Vagina (tissue), 2 donors: ENCODE measurements at places on chromosomes 4 and X.
A peak's percentile ranks its signal among the peaks of the same experiment; 100 is the strongest.

GRCh38 chr4:190015538-190016368, 11.3 kb downstream of the FRG2 start:
- no peak overlapping the region for H3K4me3 ChIP-seq
- H3K36me3 ChIP-seq: no peaks in the 10 kb centered on the region
- H3K4me1 ChIP-seq: peaks cover 11% of the 10 kb centered on the region
- DNase-seq: no peak
- H3K27me3 ChIP-seq: no peaks in the 10 kb centered on the region

- H3K4me1 ChIP-seq: no peaks in the 10 kb centered on the region
- peaks cover 30% of the 10 kb centered on the region for H3K36me3 ChIP-seq
- no peak overlapping the region for H3K27ac ChIP-seq
- H3K4me3 ChIP-seq: no peak overlapping the region
- no peak for DNase-seq
- no peaks in the 10 kb centered on the region for H3K27me3 ChIP-seq
These were observed 37.0 kb downstream of the RCHY1 start for GRCh38 chr4:75477201-75477600.

- H3K4me1 ChIP-seq: no peaks in the 10 kb centered on the region
- H3K27me3 ChIP-seq: no peaks in the 10 kb centered on the region
- H3K36me3 ChIP-seq: no peaks in the 10 kb centered on the region
- no peak overlapping the region for H3K27ac ChIP-seq
- no peak overlapping the region for H3K4me3 ChIP-seq
These were observed 4.9 kb upstream of the BEX4 start for GRCh38 chrX:103210056-103210455.

DNA sequence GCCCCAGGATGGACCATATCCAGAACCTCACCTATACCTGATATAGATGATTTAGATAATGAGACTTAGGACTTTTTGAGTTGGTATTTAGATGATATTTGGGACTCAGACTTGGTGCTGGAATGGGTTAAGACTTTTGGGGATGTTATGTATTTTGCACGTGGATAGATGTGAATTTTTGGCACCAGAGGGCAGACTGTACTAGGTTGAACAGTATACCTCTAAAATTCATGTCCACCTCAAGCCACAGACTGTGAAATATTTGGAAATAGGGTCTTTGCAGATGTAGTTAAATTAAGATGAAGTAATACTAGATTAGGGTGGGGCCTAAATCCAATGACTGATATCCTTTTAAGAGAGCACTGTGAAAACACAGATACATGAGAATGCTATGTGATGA, 15.6 kb downstream of the RBM41 start:
- DNase-seq: no peak
- no peaks in the 10 kb centered on the region for H3K36me3 ChIP-seq
- no peak overlapping the region for H3K27ac ChIP-seq
- H3K4me3 ChIP-seq: no peak overlapping the region

DNA sequence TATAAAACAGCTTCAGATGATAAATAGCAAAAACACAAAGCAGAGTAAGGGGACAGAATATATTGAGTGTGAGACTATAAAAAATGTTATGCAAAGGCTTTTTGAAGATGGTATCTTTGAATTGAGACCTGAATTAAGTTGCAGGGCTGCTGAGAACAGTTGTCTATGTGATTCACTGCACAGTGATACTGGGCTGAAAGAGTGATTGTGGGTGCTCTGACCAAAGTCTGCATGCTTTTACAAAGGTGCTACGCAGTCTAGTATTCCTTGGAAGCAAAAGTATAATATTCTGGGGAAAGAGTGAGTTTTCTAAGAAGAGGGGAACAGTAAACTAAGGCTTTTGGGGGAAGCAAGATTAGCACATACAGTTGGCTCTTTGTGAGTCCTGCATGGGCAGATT, 234.0 kb downstream of the ARHGAP10 start:
- peak overlapping the region; percentile 12 for H3K4me3 ChIP-seq
- DNase-seq: no peak
- no peaks in the 10 kb centered on the region for H3K27me3 ChIP-seq
- H3K4me1 ChIP-seq: peaks cover 9% of the 10 kb centered on the region
- no peak overlapping the region for H3K27ac ChIP-seq

DNA sequence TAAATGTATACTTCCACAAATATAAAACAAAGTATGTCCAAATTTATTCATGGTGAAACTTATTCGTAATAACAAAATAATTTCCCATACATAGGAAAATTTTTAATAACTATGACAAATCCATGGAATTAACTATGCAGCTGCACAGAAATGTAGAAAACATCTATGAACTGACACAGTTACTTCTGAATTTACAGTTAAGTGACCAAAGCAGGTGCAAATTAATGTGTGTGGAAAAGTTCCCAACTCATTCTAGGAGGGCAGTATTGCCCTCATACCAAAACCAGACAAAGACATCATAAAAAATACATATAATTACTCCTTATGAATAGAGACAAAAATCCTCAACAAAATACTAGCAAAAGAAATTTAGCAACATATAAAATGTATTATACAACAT, 12.5 kb downstream of the LDOC1 start:
- DNase-seq: no peak
- no peak overlapping the region for H3K27ac ChIP-seq
- H3K4me3 ChIP-seq: no peak overlapping the region
- no peaks in the 10 kb centered on the region for H3K36me3 ChIP-seq
- H3K4me1 ChIP-seq: no peaks in the 10 kb centered on the region

- peaks cover 13% of the 10 kb centered on the region for H3K36me3 ChIP-seq
- no peak overlapping the region for H3K4me3 ChIP-seq
- no peaks in the 10 kb centered on the region for H3K27me3 ChIP-seq
- H3K27ac ChIP-seq: no peak overlapping the region
- no peaks in the 10 kb centered on the region for H3K4me1 ChIP-seq
These were observed 47.7 kb downstream of the DDX60L start for GRCh38 chr4:168432419-168433146.

DNA sequence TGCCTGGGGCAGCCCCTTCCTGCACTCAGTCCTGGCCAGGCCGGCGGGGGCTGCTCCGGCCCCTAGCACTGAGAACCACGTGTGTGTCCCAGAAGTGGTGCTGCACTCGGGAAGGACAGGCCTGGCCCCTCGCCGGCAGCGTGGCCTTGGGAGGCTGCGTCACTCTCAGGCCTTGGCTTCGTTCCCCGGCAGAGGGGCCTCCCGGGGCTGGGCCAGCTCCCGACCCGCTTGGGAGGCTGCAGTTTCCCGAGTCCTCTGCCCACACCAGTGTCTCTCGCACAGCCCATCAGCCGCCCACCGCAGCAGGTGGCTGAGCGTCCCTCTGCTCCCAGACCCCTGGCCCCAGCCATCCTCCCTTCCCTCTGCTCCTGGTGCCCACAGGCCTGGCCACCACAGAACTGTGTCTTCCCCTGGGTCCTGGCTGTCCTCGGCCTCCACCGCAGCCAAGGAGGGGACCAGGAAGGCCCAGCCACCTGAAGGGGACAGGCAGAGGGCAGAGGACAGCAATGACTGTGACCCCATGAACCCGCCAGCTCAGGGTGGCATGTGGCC, 10.9 kb upstream of the CPLX1 start:
- H3K36me3 ChIP-seq: peaks cover under 1% of the 10 kb centered on the region
- no peaks in the 10 kb centered on the region for H3K4me1 ChIP-seq
- no peak overlapping the region for H3K4me3 ChIP-seq
- no peak for DNase-seq
- no peaks in the 10 kb centered on the region for H3K27me3 ChIP-seq

GRCh38 chrX:118356154-118356701, 10.3 kb downstream of the WDR44 start:
- H3K27me3 ChIP-seq: no peaks in the 10 kb centered on the region
- H3K36me3 ChIP-seq: no peaks in the 10 kb centered on the region
- H3K4me3 ChIP-seq: no peak overlapping the region
- H3K27ac ChIP-seq: no peak overlapping the region
- H3K4me1 ChIP-seq: peaks cover 13% of the 10 kb centered on the region

DNA sequence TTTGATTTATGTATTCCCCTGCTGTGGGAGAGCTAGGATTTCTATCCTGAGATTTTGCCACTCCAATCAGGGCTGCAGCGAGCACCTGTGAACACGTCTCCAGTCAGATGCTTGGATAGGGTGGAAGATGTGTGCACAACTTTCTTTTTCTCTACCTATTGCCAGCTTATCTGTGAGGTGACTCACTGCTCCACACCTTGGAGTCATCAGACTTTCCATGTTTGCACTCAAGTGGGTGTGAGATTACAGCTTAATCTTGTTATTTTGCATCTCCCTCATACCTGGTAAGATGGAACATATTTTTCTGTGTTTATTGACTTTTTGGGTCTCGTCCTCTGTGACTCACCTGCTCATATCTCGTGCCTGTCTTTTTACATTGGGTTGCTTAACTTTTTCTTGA, 32.2 kb downstream of the PSAPL1 start:
- H3K4me1 ChIP-seq: no peaks in the 10 kb centered on the region
- no peak for DNase-seq

- DNase-seq: no peak
- H3K36me3 ChIP-seq: no peaks in the 10 kb centered on the region
- no peaks in the 10 kb centered on the region for H3K27me3 ChIP-seq
- no peaks in the 10 kb centered on the region for H3K4me1 ChIP-seq
- no peak overlapping the region for H3K27ac ChIP-seq
These were observed 30.5 kb upstream of the ENPP6 start for GRCh38 chr4:184248216-184248615.

- peaks cover 14% of the 10 kb centered on the region for H3K4me1 ChIP-seq
- no peaks in the 10 kb centered on the region for H3K36me3 ChIP-seq
- peak overlapping the region; percentile 62 for H3K4me3 ChIP-seq
- no peak for DNase-seq
- H3K27me3 ChIP-seq: no peaks in the 10 kb centered on the region
These were observed 617 bp upstream of the PDHA1 start for GRCh38 chrX:19343085-19343534.

GRCh38 chrX:50920132-50920531, 9.6 kb downstream of the BMP15 start:
- H3K36me3 ChIP-seq: no peaks in the 10 kb centered on the region
- no peak overlapping the region for H3K27ac ChIP-seq
- no peaks in the 10 kb centered on the region for H3K27me3 ChIP-seq
- H3K4me1 ChIP-seq: no peaks in the 10 kb centered on the region
- no peak for DNase-seq
- H3K4me3 ChIP-seq: no peak overlapping the region

DNA sequence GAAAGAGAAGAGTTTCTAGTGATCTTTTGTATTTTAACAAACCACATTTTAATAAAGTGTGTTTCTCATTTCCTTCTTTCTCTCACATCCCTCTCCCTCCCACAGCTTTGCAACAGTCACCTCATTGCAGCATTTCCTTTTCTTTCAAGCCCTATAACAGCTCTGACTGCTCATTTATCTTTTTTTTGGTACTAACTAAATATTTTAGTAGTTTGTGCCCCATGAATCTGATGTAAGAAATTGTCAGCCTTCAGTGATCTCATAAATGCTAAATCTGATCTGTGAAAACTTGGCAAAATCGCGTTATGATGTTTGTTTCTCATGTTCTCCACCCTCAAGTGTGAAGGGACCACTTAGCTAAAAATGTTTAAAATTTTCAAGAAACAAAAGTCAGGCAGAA, 258.5 kb upstream of the SLIT2 start:
- no peak overlapping the region for H3K27ac ChIP-seq
- H3K27me3 ChIP-seq: no peaks in the 10 kb centered on the region
- no peaks in the 10 kb centered on the region for H3K4me1 ChIP-seq
- no peak overlapping the region for H3K4me3 ChIP-seq
- H3K36me3 ChIP-seq: no peaks in the 10 kb centered on the region

GRCh38 chrX:413322-414201, 26.9 kb upstream of the PPP2R3B start:
- H3K36me3 ChIP-seq: no peaks in the 10 kb centered on the region
- H3K27ac ChIP-seq: no peak overlapping the region
- no peak overlapping the region for H3K4me3 ChIP-seq

DNA sequence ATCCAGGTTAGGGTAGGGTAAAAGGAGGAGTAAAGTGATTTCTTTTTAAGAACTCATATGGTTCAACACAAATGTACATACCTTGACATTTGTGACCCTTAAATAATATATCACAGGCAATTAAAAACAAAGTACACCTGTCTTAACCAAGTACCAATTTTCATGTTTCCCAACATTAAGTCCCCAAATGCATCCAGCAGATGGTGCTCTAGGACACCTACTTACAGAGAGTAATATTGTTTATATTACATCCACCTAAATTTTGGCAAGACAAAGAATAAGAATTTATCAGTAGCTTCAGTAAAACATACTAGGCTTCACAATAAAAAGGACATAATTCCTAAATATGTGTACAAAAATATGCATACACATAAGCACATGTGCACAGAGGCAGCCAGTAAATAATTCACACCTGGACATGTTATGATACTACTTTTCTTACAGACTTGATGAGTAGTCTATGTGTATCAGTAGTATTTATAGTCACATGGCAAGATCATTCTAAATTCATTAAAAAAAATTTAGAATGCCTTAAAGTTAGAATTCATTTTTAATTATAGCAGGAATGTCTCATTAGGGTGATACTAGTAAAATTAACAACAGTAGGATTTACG, 219.7 kb downstream of the DCLK2 start:
- no peak overlapping the region for H3K4me3 ChIP-seq
- no peaks in the 10 kb centered on the region for H3K36me3 ChIP-seq
- H3K27ac ChIP-seq: no peak overlapping the region
- no peaks in the 10 kb centered on the region for H3K4me1 ChIP-seq
- H3K27me3 ChIP-seq: no peaks in the 10 kb centered on the region
- no peak for DNase-seq

DNA sequence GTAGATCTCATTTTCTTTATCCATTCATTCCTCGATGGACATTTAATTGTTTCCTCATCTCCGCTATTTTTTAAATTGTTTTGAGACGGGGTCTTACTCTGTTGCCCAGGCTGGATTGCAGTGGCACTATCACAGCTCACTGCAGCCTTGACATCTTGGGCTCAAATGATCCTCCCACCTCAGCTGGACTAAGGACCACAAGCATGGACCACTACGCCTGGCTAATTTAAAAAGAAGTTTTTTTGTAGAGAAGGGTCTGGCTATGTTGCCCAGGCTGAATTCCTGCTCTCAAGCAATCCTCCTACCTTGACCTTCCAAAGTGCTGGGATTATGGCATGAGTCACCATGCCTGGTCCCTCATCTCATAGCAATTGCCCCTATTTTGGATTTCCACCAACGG, 7.0 kb upstream of the TRIML1 start:
- H3K36me3 ChIP-seq: no peaks in the 10 kb centered on the region
- H3K4me3 ChIP-seq: no peak overlapping the region
- no peaks in the 10 kb centered on the region for H3K27me3 ChIP-seq
- no peak for DNase-seq
- no peak overlapping the region for H3K27ac ChIP-seq

DNA sequence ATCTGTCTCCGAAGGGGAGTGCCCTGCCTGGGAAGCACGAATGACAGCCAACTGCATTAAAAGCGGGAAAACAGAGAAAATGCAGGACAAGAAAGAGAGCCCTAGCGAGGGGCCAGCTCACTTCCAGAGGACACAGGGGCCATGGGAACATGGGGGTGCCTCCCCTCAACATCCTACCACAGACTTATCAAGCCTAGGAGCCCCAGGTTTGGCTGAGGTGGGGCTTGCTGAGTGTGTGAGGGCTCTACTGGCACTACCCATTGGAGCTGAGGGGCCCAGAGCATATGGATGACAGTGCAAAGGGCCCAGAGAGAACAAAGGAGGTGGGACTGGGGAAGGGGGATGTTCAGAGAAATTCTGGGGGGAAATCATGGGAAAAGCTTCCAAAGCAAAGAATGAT, 101.8 kb downstream of the PJA1 start:
- no peak overlapping the region for H3K4me3 ChIP-seq
- H3K4me1 ChIP-seq: no peaks in the 10 kb centered on the region
- no peaks in the 10 kb centered on the region for H3K36me3 ChIP-seq
- H3K27ac ChIP-seq: no peak overlapping the region

GRCh38 chrX:48001260-48001659, 2.5 kb downstream of the ZNF182 start:
- H3K27me3 ChIP-seq: no peaks in the 10 kb centered on the region
- no peak overlapping the region for H3K27ac ChIP-seq

GRCh38 chr4:78242071-78242470, 184.9 kb downstream of the FRAS1 start:
- no peaks in the 10 kb centered on the region for H3K4me1 ChIP-seq
- no peaks in the 10 kb centered on the region for H3K27me3 ChIP-seq
- no peak overlapping the region for H3K4me3 ChIP-seq
- DNase-seq: no peak
- H3K27ac ChIP-seq: no peak overlapping the region
